Natural killer cell treated with Interleukin-12 subunit alpha and Interleukin-12 subunit beta and Interleukin-15 and Interleukin-18, amount 100 ng/mL, for 72 hours (primary cell): ENCODE measurements at places on chromosomes 16 and 17. TPM values are rescaled to one million over a fixed set of nuclear protein-coding genes. Genes with fewer than 3 reads are reported as not detected.
A peak's percentile ranks its signal among the peaks of the same experiment; 100 is the strongest.

DNA sequence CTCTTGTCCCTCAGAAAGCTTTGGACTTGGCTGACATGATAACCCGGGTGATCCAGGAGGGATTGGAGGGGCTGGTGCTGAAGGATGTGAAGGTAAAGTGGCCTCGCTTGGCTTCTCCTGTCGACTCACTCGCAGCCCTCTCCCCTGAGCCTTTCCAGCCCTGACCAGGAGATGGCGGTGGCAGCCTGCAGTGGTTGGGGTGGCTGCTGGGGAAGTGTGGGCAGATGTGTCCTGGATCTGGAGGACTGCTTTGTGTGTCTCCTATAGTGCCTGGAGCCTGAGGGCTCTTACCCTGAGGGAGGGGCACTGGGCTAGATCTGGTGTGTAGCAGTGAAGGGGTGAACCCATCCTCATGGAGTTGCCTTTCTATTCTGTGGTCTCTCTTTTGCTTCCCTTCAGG, 17.9 kb downstream of the LIG3 start:
- no peaks in the 10 kb centered on the region for H3K27me3 ChIP-seq
- peaks cover 11% of the 10 kb centered on the region for H3K36me3 ChIP-seq
- H3K27ac ChIP-seq, result peak overlapping the region; percentile 40
- H3K4me1 ChIP-seq, result peaks cover 16% of the 10 kb centered on the region
- DNase-seq, result peak; percentile 79

The ANKRD40CL gene
- not detected for total RNA-seq

DNA sequence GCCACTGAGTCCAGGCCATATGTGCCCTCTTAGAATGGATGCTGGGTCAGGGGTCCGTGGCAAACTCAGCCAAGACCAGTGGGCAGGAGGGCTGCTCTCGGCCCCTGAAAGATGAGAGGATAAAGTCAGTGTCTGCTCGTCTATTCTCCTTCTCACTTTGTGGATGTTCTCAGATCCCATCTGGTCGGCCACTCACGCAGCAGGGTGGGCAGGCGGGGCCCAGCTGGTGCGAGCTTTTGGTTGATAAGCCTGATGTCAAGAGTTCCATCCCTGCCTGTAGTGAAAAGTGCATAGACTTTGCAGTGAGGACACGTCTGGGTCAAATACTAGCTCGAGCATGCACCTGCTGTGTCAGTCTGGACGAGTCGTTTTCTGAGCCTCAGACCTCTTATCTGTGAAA, 556.2 kb upstream of the EEF2KMT start:
- H3K27me3 ChIP-seq, result no peaks in the 10 kb centered on the region
- H3K36me3 ChIP-seq, result no peaks in the 10 kb centered on the region
- no peaks in the 10 kb centered on the region for H3K4me1 ChIP-seq
- no peak overlapping the region for H3K27ac ChIP-seq
- H3K4me3 ChIP-seq, result no peak overlapping the region
- no peak for DNase-seq

GRCh38 chr16:2983706-2984136, 3.5 kb upstream of the PKMYT1 start:
- peak; percentile 75 for DNase-seq
- no peaks in the 10 kb centered on the region for H3K36me3 ChIP-seq
- H3K27ac ChIP-seq, result no peak overlapping the region
- peak overlapping the region; percentile 69 for H3K4me3 ChIP-seq
- H3K4me1 ChIP-seq, result peaks cover 10% of the 10 kb centered on the region

DNA sequence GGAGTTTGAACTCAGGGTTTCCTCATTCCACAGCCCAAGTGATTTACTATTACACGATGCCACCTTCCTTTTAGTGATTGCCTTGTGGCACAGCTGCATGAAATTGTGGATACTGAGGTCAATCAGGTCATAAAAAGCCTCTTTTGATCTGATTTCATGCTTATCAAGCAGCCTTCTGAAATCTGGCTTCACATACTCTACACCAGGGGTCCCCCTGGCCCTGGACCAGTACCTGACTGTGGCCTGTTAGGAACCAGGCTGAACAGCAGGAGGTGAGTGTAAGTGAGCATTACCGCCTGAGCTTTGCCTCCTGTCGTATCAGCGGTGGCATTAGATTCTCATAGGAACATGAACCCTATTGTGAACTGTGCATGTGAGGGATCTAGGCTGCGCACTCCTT, 13.8 kb downstream of the SLFN5 start:
- H3K36me3 ChIP-seq, result peaks cover 23% of the 10 kb centered on the region
- H3K4me1 ChIP-seq, result peaks cover 46% of the 10 kb centered on the region
- H3K4me3 ChIP-seq, result no peak overlapping the region
- DNase-seq, result no peak
- H3K27me3 ChIP-seq, result no peaks in the 10 kb centered on the region

DNA sequence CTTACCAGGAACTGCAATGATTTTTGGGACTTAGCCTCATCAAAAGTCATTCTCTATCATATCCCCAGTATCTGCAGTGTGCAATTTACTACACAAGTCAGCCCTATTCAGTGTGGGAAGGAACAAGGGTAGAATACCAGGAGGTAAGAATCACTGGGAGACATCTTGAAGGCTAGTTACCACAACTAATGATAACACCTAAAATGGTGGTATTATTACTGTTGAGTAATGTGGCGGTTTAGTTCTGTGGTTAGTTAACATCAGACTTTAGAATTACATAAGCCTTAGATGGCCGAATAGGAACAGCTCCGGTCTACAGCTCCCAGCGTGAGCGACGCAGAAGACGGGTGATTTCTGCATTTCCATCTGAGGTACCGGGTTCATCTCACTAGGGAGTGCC, 567.9 kb upstream of the CDH11 start:
- no peak for DNase-seq
- no peak overlapping the region for H3K4me3 ChIP-seq
- no peaks in the 10 kb centered on the region for H3K36me3 ChIP-seq
- H3K27ac ChIP-seq, result no peak overlapping the region

DNA sequence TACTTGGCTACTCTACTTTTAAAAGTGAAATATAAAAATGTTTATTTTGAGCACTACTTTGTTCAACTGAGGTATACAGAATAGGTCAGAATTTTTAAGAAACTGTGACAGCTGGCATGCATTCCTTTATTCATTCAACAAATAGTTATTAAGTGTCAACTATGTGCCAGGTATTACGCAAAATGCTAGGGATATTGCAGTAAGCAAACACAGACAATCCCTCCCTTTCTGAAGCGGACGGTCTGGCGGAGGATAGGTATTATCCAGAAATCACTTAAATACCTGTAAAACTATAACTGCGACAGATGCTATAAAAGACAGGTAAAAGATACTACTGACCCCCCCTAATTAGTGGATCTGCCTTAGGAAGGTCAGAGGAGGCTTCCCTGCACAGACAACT, 26.1 kb downstream of the METTL16 start:
- no peaks in the 10 kb centered on the region for H3K36me3 ChIP-seq
- H3K27ac ChIP-seq, result no peak overlapping the region
- no peak overlapping the region for H3K4me3 ChIP-seq
- H3K27me3 ChIP-seq, result no peaks in the 10 kb centered on the region
- H3K4me1 ChIP-seq, result peaks cover 25% of the 10 kb centered on the region

DNA sequence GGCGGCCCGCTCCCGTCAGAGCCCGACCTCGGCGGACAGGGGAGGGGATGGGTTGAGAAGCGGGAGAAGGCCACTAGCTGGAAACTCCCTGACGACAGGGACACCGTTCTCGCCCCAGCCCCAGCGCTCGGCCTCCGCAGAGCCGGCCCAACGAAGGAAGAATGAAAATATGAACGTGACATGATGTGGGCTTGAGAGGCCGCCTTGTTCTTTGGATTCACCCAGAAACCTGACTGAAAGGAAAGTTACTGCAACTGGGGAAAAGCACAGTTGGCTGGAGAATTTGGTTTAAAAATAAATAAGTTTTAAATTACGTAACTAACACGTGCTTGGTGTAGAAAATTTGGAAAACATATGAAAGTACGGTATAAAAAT, 21.1 kb downstream of the NPTX1 start:
- peaks cover 33% of the 10 kb centered on the region for H3K4me1 ChIP-seq
- H3K27me3 ChIP-seq, result peaks cover 3% of the 10 kb centered on the region
- DNase-seq, result peak; percentile 79

DNA sequence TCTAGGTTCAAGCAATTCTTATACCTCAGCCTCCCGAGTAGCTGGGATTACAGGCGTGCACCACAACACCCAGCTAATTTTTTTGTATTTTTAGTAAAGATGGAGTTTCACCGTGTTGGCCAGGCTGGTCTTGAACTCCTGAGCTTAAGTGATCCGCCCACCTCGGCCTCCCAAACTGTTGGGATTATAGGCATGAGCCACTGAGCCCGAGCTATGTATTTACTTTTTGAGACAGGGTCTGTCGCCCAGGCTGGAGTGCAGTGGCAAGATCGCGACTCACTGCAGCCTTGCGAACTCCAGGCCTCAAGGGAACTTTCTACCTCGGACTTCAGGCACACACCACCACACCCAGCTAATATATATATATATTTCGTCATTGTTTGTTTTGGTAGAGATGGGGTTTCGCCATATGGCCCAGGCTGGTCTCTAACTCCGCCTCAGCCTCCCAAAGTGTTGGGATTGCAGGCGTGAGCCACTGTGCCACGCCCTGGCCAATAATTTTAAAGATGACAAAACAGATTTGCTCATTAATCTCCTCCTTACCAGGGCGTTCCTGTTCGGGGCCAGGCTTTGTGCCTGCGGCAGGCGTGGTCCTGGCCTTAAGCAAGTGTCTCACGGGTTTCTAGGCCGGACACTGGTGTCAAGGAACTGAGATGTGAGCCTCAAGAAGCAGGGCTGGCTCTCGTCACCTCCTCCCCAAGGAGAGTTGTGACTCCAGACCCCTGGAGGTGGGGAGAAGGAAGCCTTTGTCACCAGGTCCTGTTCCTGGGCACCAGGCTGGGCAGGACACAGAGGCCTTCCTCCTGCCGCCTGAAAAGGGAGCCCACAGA, 4.3 kb upstream of the NPW start:
- no peak for DNase-seq
- peaks cover 1% of the 10 kb centered on the region for H3K4me1 ChIP-seq
- H3K36me3 ChIP-seq, result no peaks in the 10 kb centered on the region
- no peak overlapping the region for H3K27ac ChIP-seq
- H3K27me3 ChIP-seq, result peaks cover 5% of the 10 kb centered on the region

GRCh38 chr17:43006639-43007551, at the start of gene IFI35:
Gene IFI35, plus strand, starts transcription at chr17:43006784. Its CDS starts 164 bp downstream, at chr17:43006948.
- peak within 1 kb of the TSS; percentile 97 for H3K4me3 ChIP-seq
- no peaks in the 10 kb centered on the region for H3K36me3 ChIP-seq
- peak; percentile 92 for DNase-seq
- no peaks in the 10 kb centered on the region for H3K27me3 ChIP-seq
- H3K4me1 ChIP-seq, result peaks cover 19% of the 10 kb centered on the region

The ALOX15B gene
- not detected for total RNA-seq

The OR3A3 gene
- total RNA-seq, result not detected

DNA sequence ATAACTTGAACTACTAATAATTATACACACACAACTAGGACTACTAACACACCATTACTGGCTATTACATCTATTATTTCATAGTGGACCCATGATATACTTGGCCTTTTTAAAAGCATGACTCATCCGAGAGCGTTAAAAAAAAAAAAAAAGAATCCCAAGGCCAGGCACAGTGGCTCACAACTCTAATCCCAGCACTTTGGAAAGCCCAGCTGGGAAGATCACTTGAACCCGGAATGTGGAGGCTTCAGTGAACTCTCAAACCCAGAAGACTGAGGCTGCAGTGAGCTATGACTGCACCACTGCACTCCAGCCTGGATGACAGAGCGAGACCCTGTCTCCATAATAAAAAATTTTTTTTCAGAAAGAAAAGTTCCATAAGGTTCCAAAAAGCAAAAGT, 3.1 kb downstream of the GLG1 start:
- H3K4me3 ChIP-seq, result peak overlapping the region; percentile 18
- peaks cover 5% of the 10 kb centered on the region for H3K36me3 ChIP-seq
- peaks cover 64% of the 10 kb centered on the region for H3K4me1 ChIP-seq
- no peaks in the 10 kb centered on the region for H3K27me3 ChIP-seq

The GINS3 gene
- total RNA-seq, result 11.8 TPM

DNA sequence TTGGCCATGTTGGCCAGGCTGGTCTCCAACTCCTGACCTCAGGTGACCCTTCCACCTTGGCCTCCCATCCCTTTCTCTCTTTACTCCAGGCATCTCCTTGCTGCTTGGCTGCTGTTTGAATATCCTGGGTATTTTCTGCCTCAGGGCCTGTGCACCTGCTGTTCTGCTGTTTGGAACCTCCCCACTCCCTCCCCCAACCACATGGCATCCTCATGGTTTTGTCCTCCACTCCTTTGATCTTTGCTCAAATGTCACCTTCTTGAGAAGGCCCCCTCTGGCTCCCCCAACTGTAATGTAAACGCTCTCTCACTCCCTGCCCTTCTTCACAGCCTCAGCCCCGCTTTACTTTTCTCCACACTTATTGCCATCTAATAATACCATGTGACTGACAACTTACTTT, 152.0 kb downstream of the GSG1L start:
- no peak overlapping the region for H3K27ac ChIP-seq
- H3K27me3 ChIP-seq, result peaks cover 10% of the 10 kb centered on the region
- H3K4me1 ChIP-seq, result no peaks in the 10 kb centered on the region

DNA sequence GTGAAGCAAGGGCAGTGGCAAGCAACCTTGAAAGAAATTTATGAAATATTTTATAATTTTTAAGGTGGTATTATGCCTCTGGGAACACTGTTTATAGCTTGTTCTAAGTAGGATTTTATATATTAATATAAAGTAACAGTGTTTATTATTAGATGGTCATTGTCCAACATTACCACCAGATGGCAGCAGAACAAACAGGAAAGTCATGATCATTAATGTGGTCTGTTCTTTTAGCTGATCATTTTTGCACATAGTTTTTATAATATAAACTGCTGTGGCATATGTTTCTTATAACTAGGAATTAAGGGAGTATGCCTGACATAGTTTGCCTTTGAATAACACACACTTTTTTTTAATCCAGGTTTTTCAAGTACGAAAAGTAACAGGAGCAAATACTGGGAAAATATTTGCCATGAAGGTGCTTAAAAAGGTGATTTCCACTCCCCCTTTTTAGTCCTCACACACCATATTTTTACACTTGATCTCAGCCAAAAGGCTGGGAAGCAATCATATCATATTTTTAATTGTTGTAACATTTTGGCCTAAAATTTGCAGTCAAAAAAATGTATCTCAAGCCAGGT, 21.4 kb downstream of the RPS6KB1 start:
- H3K36me3 ChIP-seq, result peaks cover 17% of the 10 kb centered on the region
- DNase-seq, result no peak
- H3K27me3 ChIP-seq, result no peaks in the 10 kb centered on the region
- no peak overlapping the region for H3K4me3 ChIP-seq

DNA sequence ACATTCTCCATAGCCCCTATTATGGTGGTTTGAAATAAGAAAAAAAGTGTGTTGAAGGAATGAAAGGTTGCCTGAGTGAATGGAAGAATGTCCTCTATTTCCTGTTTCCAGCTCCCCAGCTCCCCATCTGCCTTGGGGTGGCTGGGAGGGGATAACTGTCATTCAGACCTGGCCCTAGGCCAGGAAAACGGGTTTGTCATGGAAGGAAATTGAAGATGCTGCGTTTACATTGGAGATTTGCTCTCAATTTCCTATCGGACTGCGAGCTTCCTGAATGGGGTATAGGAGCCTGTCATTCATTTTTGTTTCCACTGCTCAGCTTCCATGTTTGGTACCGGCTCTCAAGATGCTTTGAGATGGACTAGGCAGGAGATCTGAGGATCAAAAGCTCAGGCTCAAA, 2.2 kb upstream of the FZD2 start:
- DNase-seq, result no peak
- no peaks in the 10 kb centered on the region for H3K36me3 ChIP-seq
- H3K4me3 ChIP-seq, result peak overlapping the region; percentile 20
- H3K4me1 ChIP-seq, result peaks cover 30% of the 10 kb centered on the region
- H3K27me3 ChIP-seq, result peaks cover 43% of the 10 kb centered on the region

The TEX14 gene
- total RNA-seq, result 0.22 TPM

- no peak for DNase-seq
- H3K27ac ChIP-seq, result no peak overlapping the region
- no peaks in the 10 kb centered on the region for H3K4me1 ChIP-seq
- H3K4me3 ChIP-seq, result no peak overlapping the region
- H3K27me3 ChIP-seq, result no peaks in the 10 kb centered on the region
Observed at GRCh38 chr16:13148836-13149235, 247.4 kb downstream of the SHISA9 start.
